ENCODE measurements at places on chromosomes 5 and 9. TPM values are rescaled to one million over a fixed set of nuclear protein-coding genes. Genes with fewer than 3 reads are reported as not detected.

DNA sequence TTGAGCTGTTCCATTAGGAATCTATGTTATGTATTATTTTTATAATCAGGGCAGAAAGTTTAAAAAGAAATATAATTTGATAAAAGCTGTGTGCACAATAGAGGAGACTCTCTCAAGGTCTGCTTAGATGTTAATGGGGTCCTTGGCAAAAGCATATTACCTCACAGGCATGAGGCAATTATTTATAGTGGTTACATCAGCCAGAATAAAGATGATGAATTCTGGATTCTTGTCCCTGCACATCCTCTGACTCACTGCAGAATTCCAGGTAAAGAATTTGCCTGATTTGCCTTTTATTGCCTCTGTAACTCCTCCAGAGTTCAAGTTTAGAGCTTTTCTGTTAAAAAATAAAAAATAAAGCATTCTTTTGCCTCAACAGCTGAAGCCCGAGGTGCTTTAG lies 253.6 kb downstream of the MAST4 start:
- H3K27ac ChIP-seq, result no peak overlapping the region
- no peaks in the 10 kb centered on the region for H3K27me3 ChIP-seq
- no peaks in the 10 kb centered on the region for H3K36me3 ChIP-seq
- no peak for DNase-seq
- H3K4me3 ChIP-seq, result no peak overlapping the region
- H3K4me1 ChIP-seq, result peaks cover 11% of the 10 kb centered on the region

GRCh38 chr5:3006961-3007551 lies 255.6 kb upstream of the IRX2 start:
- H3K27ac ChIP-seq, result no peak overlapping the region
- H3K4me1 ChIP-seq, result no peaks in the 10 kb centered on the region
- H3K36me3 ChIP-seq, result no peaks in the 10 kb centered on the region

GRCh38 chr5:96747720-96748119 lies 60.0 kb downstream of the ERAP1 start:
- H3K36me3 ChIP-seq, result peaks cover 94% of the 10 kb centered on the region
- peaks cover 14% of the 10 kb centered on the region for H3K4me1 ChIP-seq
- no peak overlapping the region for H3K4me3 ChIP-seq
- no peak for DNase-seq
- H3K27me3 ChIP-seq, result no peaks in the 10 kb centered on the region

DNA sequence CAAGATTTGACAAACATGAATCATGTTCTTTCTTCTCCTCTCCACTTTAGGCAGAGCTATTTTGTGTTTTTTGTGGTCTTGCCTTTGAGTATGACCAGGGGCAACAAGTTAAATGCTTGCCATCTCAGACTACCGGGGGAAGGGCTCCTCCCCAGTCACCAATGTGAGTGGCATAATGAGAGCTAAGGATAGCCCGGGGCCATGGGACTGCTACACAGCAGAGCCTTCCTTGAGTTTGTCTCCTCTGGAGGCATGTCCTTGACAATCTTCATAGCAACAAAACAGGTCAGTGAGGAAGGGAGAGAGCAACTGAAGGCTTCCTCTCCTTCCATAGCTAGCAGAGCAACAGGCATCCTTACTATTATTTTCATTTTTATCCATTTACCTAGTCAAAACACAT lies 299.3 kb downstream of the ENC1 start:
- no peaks in the 10 kb centered on the region for H3K36me3 ChIP-seq
- H3K27me3 ChIP-seq, result no peaks in the 10 kb centered on the region
- peaks cover 18% of the 10 kb centered on the region for H3K4me1 ChIP-seq
- no peak overlapping the region for H3K27ac ChIP-seq

DNA sequence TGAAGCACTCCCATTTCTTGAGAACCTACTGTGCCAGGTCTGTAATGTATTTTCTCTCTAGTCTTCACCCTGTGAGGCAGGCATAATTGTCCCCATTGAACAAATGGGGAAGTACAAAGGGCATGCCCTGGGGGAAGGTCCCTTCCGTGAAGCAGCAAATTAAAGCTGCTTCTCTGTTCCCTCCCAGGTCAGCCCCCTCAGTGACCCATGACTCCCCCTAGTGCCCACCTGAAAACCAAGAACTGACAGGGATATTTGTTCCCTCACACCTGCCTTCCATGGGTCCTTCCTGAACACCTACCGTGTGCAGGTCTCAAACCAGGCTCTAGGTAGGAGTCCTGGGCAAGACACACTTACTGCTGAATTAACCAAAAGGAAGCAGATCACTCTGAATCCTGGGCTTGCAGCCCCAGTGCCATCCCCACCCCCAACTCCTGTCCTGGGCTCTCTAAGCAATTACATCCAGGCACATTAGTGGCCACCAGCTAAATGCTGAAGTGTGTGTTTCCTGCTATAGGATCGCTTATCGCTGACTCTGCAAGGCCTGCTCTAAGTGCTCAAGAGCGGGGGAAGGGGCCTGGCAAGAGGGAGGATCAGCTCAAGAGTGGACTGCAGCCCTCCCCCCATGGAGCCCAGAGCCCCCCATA lies 254.8 kb downstream of the CDK5RAP2 start:
- no peaks in the 10 kb centered on the region for H3K36me3 ChIP-seq
- H3K27me3 ChIP-seq, result no peaks in the 10 kb centered on the region

Gene FAM163B
- total RNA-seq, result not detected

Gene ATP10B
- total RNA-seq, result 1.1 TPM

- H3K27ac ChIP-seq, result no peak overlapping the region
- H3K4me3 ChIP-seq, result no peak overlapping the region
- H3K36me3 ChIP-seq, result no peaks in the 10 kb centered on the region
- no peaks in the 10 kb centered on the region for H3K27me3 ChIP-seq
Observed at GRCh38 chr9:130947618-130948140, 8.6 kb upstream of the FIBCD1 start.

Gene HSPB3
- 33.1 TPM for total RNA-seq

DNA sequence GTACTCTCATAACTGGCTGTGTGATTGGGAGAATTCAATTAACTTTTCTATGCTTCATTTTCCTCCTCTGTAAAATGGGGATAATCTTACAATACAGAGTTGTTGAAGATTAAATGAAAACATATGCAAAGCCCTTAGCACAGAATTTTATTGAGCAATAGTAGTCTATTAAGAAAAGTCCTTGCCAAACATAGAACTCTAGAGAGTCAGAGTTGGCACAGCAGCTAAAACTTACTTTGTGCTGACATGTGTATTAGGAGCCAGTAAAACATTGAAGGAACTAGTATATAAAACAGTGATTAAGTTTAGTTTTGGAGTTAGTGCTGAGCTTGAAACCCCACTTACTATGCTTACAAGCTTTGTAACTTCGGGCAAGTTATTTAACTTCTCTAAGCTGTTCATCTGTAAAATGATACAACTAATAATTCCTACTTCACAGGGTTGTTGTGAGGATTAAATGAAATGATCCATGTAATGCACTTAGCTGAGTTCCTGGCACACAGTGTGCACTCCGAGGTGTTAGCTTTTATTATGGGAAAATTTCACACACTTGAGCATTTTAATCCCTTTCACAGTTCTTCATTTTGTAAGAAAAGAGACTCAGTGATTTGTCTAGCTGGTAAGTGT lies 20.0 kb upstream of the GRIN3A start:
- H3K27me3 ChIP-seq, result no peaks in the 10 kb centered on the region
- H3K4me3 ChIP-seq, result no peak overlapping the region
- H3K27ac ChIP-seq, result no peak overlapping the region
- H3K36me3 ChIP-seq, result no peaks in the 10 kb centered on the region
- H3K4me1 ChIP-seq, result no peaks in the 10 kb centered on the region

- no peak for DNase-seq
- H3K4me1 ChIP-seq, result no peaks in the 10 kb centered on the region
- H3K27me3 ChIP-seq, result no peaks in the 10 kb centered on the region
- H3K27ac ChIP-seq, result no peak overlapping the region
Observed at GRCh38 chr9:134922066-134922931, 4.6 kb upstream of the FCN1 start.

Gene PDLIM4
- 199 TPM for total RNA-seq

Gene SPINK1
- not detected for total RNA-seq

GRCh38 chr5:167489202-167489601 lies 802.2 kb upstream of the WWC1 start:
- H3K4me3 ChIP-seq, result no peak overlapping the region
- H3K36me3 ChIP-seq, result no peaks in the 10 kb centered on the region
- no peak for DNase-seq
- H3K4me1 ChIP-seq, result no peaks in the 10 kb centered on the region
- H3K27me3 ChIP-seq, result no peaks in the 10 kb centered on the region

- H3K27ac ChIP-seq, result no peak overlapping the region
- H3K4me3 ChIP-seq, result no peak overlapping the region
- H3K36me3 ChIP-seq, result no peaks in the 10 kb centered on the region
- no peak for DNase-seq
Observed at GRCh38 chr9:7500521-7500920, 299.1 kb downstream of the DMAC1 start.

Gene SPINK7
- total RNA-seq, result not detected
